ENCODE measurements at places on chromosomes 11 and 22.

- no peak for DNase-seq
Measured at GRCh38 chr11:15931497-15931896, 424.8 kb downstream of the SOX6 start.

GRCh38 chr11:111513240-111513605 lies 1.0 kb upstream of the BTG4 start:
- no peak for DNase-seq

DNA sequence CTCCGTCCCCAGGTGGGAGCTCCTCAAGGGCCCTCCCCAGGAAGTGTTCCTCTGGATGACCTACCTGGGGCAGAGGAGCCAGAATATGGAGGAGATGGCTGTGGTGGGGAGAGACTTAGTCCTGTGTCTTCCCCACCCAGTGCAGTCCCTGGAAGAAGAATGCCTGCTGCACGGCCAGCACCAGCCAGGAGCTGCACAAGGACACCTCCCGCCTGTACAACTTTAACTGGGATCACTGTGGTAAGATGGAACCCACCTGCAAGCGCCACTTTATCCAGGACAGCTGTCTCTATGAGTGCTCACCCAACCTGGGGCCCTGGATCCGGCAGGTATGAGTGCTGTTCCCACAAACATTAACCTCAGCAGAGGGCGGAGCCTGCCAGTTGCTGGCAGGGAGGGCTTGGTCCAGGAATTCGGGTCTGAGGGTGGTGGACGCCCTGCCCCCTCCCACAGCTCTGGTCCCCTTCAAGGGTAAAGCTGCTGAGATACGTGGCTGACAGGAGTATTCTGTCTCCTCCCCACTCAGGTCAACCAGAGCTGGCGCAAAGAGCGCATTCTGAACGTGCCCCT lies 3.4 kb downstream of the FOLR3 start:
- no peak for DNase-seq

DNA sequence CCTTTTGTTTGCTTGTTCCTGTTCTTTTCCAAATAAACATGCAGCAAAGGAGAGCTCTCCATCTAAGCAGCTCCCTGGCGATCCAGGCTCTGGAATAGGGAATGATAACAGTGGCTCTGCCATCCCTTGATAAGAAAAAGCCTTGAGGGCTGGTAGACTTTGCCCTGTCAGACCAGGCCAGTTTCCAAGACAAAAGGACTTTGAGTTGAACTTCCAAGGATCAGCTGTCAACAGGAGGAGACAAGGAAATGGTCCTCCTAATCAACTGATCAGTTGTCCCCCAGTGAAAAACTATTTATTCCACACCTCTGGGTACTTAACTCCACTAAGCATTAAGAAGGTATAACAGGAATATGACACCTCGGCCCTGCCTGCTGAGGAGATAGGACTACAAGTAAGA lies 127.8 kb downstream of the PARVA start:
- no peak for DNase-seq

DNA sequence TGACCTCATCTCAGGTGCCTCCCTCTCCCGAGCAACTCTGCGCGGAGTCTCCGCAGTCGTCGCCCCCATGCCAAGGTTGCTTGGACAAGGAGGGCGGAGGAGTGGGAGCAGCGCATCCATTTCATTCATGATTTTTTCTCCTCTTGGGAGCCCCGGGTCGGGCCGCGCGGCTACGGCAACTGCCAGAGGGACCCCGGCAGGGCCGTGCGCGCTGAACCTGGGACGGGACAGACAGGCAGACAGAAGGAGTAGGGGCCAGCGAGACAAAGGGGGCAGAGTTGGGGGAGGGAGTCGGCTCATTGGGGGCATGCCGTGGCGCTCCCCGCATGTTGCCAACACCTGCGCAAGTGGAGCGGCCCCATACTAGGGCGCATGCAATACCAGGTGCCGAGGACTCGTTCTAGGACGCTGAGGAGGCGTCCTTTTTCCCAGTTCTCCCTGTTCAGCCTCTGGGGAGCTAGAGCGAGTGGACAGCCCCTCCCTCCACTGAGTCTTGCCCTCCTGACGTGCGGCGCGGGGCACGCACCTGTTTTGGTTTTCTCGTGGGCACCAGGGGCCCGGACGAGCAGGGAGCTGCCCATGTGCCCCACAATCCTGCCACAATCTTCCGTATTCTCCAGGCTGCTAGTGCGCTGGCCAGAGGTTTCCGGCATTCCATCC lies 501 bp upstream of the PTPN5 start:
- DNase-seq: no peak

DNA sequence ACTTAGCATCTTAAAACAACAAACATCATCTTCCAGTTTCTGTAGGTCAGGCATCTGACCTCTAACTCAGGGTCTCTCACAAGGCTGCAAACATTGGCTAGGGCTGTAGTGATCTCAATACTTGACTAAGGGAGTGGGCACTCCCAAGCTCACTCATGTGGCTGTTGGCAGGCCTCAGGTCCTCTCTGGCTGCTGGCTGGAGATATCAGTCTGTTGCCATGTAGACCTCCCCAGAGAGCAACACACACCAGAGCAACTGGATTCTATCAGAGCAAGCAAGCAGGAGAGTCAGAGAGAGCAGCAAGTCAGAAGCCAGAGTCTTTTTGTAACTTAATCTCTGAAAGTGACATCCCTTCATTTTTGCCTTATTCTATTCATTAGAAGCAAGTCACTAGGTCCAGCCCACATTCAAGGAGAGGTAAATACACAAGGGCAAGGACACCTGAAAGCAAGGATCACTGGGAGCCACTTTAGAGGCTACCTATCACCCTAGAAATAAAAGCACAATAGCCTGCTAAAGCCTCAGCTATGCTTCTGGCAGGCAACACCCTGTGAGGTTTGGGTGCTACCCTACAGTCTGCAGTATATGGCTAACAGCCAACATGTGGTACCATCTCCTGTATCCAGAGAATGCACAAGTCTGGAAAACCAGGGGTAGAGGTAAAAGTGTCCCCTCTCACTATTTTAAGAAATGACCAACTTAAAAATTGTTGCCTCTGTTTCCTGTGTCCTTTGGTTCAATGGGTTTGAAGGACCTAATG lies 33.5 kb upstream of the CD44 start:
- no peak for DNase-seq

- DNase-seq: no peak
Measured at GRCh38 chr11:70527429-70528045, 129.2 kb downstream of the CTTN start.

GRCh38 chr11:118010738-118011461 lies 24.7 kb downstream of the IL10RA start:
- DNase-seq: no peak

- DNase-seq: no peak
Measured at GRCh38 chr22:24926428-24926725, 20.1 kb downstream of the LHFPL7 start.

DNA sequence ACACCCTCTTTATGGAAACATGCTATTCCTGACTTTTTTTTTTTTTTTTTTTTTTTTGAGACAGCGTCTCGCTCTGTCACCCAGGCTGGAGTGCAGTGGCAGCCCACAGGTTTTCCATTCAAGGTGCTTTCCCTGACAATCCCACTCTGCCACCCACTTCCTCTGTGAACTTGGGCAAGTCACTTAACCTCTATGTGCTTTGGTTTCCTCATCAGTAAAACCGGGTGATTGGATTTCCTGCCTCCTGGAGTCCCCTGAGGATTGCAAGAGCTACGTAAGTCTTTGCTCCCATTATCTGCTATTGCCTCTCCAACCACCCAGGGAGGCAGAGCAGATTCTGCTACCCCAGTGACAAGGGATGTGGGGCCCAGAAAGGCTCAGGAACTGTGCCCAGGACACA lies 54.1 kb downstream of the CELSR1 start:
- DNase-seq: no peak

DNA sequence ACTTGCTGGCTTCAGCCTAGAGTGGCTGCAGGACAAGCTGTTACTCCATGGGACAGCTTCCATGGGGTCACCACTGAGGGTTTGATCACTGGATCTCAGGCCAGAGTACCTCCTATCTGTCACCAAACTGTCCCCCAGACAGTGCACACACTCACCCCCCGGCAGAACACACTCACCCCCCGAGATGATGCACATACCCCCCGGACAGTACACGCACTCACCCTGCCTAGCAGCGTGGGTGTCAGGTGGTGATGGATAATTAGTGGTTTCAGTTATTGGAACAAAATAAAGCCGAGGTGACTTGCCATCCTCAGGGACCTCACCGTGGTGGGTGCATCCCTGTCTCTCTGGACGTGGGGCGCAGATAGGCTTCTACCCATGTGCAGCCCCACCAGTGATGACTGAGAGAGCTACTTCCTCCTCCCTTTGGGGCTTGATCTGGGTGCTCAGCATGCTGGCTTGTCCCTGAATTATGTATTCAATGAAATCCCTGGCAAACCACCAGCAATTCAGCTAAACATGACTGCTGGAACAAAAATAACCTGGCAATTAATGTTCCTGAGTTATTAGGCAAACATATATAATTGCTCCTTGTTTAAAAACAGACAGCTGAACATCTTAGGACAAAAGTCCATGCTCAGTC lies 18.9 kb downstream of the TANGO2 start:
- no peak for DNase-seq

DNA sequence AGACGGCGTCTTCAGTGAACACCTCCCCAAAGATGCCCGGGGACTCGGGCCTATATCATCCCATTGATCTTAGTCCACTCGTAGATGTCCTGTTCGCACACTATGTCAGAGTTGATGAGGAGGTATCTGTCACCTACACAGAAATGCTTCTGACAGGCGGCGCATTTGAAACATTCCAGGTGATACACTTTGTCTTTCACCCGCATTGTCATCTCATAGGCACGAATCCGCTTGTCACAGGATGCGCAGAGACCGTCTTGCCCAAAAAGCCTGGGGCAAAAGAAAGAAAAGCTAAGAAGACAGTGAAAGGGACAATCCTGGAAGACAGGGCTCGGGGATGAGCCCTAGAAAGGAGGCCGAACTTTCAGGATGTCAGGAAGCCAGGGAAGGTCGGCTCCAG lies 32.6 kb downstream of the LMO2 start:
- DNase-seq: no peak

- no peak for DNase-seq
Measured at GRCh38 chr11:32318071-32319055, 117.0 kb downstream of the WT1 start.

- no peak for DNase-seq
Measured at GRCh38 chr22:23243006-23243573, 62.8 kb downstream of the BCR start.

- peak; percentile 12 for DNase-seq
Measured at GRCh38 chr11:37506531-37506930, 908.5 kb upstream of the RAG2 start.

All from skeletal muscle cell (primary cell).